ENCODE measurements at places on chromosomes 2 and 18.
A peak's percentile ranks its signal among the peaks of the same experiment; 100 is the strongest.

- no peaks in the 10 kb centered on the region for H3K36me3 ChIP-seq
- H3K4me3 ChIP-seq: no peak overlapping the region
- DNase-seq: no peak
- H3K27me3 ChIP-seq: peaks cover 10% of the 10 kb centered on the region
- no peak overlapping the region for H3K27ac ChIP-seq
Measured at GRCh38 chr18:9038277-9038871, 64.1 kb upstream of the NDUFV2 start.

- no peaks in the 10 kb centered on the region for H3K27me3 ChIP-seq
- peaks cover 3% of the 10 kb centered on the region for H3K36me3 ChIP-seq
- no peak overlapping the region for H3K4me3 ChIP-seq
- DNase-seq: no peak
- no peaks in the 10 kb centered on the region for H3K4me1 ChIP-seq
Measured at GRCh38 chr2:74316627-74317295, 26.5 kb downstream of the SLC4A5 start.

GRCh38 chr2:65267008-65267407 lies 39.4 kb downstream of the ACTR2 start:
- peaks cover 95% of the 10 kb centered on the region for H3K36me3 ChIP-seq
- H3K4me1 ChIP-seq: peaks cover 18% of the 10 kb centered on the region
- H3K27ac ChIP-seq: peak overlapping the region; percentile 8
- H3K27me3 ChIP-seq: no peaks in the 10 kb centered on the region

DNA sequence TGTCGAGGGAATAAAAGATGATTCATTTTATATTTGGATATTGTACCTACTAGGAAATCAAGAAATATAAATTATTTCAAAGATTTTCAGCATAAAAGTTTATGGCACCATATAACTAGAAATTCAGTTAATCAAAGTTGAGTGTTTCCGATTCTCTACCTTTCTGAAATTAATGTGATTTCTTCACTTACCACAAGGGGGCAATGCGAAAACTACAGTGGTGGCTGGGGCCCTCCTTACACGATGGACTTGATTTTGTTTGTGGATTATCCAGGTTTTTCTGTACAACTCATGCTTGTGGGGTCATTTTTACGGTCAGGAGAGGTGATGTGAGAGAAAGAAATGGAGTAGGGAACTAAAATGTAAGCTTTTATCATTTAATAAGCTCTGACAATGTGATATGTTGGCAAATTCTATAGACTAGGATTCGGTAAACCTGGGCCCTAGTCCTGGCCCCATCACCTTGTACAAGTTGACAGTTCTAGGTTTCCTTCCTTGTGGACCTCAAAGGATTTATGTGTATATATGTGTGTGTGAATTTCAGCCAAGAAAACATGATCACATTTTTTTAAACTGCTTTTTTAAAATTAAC lies 47.6 kb downstream of the G6PC2 start:
- H3K4me1 ChIP-seq: no peaks in the 10 kb centered on the region
- no peaks in the 10 kb centered on the region for H3K36me3 ChIP-seq
- H3K4me3 ChIP-seq: no peak overlapping the region
- H3K27ac ChIP-seq: no peak overlapping the region
- peak; percentile 6 for DNase-seq

DNA sequence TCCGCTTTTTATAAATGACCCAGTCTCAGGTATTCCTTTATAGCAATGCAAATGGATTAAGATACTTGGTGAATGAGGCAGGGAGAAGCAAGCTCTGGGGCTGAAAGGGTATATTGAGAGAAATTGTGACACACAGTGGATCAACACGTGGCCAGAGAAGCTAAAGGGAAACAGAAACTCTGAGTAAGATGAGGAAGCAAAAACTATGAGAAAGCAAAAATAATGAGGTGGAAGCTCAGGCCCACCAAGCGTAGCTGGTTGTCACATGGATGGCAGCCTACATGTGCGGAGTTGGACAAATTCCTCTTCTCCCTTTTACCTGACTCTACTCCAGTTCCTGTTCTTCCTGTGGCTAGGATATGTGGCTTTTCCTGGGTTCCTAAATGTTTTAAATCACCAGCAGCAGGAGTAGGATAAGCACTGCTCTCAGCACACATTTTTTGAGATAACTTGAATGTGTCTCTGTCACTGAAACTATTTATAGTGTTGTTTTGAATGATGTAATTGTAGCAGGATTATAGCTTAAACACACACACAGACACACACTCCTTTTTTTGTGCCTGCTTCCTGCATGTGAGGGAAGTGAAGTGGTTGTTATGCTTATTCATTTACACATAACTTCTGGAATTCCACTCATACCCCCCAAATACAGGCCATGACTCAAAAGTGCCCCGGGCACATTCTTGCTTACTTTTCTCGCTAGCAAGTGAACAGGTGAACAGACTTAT lies 30.1 kb upstream of the EPC2 start:
- no peaks in the 10 kb centered on the region for H3K27me3 ChIP-seq

DNA sequence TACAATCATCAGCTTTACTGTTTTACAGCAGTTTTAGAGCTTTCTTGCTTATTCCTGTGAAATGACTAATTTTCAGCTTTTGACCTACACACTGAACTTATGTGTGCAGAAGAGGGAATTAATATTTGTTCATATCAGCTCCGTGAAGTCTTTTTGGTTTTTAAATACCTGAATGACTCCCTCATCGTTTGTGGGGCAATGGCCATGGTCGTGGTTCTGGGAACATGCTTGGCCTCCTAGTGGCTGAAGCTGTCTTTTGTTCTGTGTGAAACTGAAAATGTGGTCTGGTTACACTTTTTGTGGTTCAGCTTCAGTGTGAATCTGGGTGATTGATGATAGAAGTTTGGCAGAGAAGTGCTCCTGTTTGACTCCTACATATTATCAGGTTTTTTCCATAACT lies 408.1 kb downstream of the THSD7B start:
- no peaks in the 10 kb centered on the region for H3K27me3 ChIP-seq
- no peak overlapping the region for H3K4me3 ChIP-seq
- H3K27ac ChIP-seq: no peak overlapping the region
- H3K4me1 ChIP-seq: no peaks in the 10 kb centered on the region
- DNase-seq: no peak
- H3K36me3 ChIP-seq: no peaks in the 10 kb centered on the region

DNA sequence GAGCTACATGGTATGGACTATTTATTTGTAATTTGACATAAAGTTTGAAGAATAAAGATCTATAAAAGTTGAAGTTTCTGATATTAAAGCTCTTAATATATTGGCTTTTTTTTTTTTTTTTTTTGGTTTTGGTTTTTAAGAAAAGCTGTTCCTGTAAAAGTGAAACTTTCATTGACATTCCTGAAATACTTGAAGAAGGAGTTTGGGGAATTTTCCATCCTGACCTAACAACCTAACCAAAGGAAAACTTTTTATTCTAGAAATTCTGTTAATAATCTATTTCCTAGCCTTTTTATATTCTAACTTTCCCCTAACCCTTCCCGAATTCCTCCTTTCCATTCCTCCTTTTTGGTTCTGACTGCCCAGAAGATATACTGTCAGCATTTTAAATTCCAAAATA lies 83.7 kb downstream of the ACSL3 start:
- no peak overlapping the region for H3K27ac ChIP-seq
- no peaks in the 10 kb centered on the region for H3K4me1 ChIP-seq
- no peak overlapping the region for H3K4me3 ChIP-seq
- DNase-seq: no peak
- H3K36me3 ChIP-seq: peaks cover 4% of the 10 kb centered on the region

- H3K27me3 ChIP-seq: no peaks in the 10 kb centered on the region
- H3K36me3 ChIP-seq: no peaks in the 10 kb centered on the region
- no peak for DNase-seq
- H3K4me3 ChIP-seq: no peak overlapping the region
- no peak overlapping the region for H3K27ac ChIP-seq
- H3K4me1 ChIP-seq: peaks cover 1% of the 10 kb centered on the region
Measured at GRCh38 chr2:3272761-3273160, 104.9 kb downstream of the EIPR1 start.

DNA sequence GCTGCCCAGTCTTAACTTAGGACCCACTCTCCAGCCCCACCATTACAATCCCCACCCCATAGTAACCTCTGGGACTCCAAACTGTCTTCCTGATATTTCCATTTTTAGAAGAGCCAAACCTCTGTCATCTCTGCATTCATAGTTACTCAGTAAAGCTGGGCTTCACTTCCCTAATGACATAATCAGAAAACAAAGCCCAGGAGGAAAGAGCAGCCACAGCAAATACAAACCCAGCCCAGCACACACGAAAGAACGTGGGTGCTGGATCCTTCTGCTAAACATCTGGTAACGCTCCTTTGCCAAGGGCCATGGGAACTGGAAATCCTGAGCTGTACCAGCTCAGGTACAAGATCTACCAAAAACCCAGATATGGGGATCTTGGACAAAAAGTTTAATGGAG lies 36.8 kb upstream of the RIOK3 start:
- no peak overlapping the region for H3K27ac ChIP-seq
- no peak for DNase-seq
- H3K4me3 ChIP-seq: no peak overlapping the region
- no peaks in the 10 kb centered on the region for H3K4me1 ChIP-seq

DNA sequence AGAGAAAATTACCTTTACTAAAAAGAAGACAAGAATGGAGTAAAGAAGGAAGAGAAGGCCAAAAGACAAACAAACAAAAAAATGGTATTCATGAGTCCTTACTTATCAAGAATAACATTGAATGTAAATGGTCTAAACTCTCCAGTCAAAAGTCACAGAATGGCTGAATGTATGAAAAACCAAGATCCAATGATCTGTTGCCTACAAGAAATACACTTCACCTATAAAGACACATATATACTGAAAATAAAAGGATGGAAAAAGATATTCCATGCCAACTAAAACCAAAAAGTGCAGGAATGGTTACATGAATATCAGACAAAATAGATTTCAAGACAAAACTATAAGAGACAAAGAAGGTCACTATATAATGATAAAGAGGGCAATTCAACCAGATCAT lies 65.0 kb upstream of the ASXL3 start:
- no peak overlapping the region for H3K27ac ChIP-seq
- no peak for DNase-seq

- H3K36me3 ChIP-seq: no peaks in the 10 kb centered on the region
- H3K27me3 ChIP-seq: peaks cover 7% of the 10 kb centered on the region
- H3K4me1 ChIP-seq: no peaks in the 10 kb centered on the region
- no peak overlapping the region for H3K4me3 ChIP-seq
- H3K27ac ChIP-seq: no peak overlapping the region
- DNase-seq: no peak
Measured at GRCh38 chr2:191991442-191991841, 144.6 kb upstream of the CAVIN2 start.

DNA sequence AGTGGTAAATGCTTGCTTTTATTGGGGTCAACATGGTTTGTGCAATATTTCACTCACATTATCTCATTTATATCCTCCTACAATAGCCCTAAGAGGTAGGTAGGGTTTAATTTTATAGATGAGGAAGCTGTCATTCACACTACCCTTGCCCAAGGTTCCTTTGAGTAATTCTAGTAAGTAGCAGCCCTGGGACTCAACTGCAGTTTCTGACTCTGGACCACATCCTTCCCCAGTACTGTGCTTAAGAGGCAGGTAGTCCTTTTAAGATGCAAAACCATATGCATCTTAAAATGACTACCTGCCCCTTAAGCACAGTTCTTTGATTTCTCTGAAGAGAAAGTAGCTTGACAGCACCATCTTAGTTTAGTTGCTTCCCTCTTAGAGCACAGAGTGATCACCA lies 15.7 kb upstream of the NT5C1B start:
- no peaks in the 10 kb centered on the region for H3K4me1 ChIP-seq
- H3K27me3 ChIP-seq: no peaks in the 10 kb centered on the region
- H3K4me3 ChIP-seq: no peak overlapping the region
- peaks cover 2% of the 10 kb centered on the region for H3K36me3 ChIP-seq

DNA sequence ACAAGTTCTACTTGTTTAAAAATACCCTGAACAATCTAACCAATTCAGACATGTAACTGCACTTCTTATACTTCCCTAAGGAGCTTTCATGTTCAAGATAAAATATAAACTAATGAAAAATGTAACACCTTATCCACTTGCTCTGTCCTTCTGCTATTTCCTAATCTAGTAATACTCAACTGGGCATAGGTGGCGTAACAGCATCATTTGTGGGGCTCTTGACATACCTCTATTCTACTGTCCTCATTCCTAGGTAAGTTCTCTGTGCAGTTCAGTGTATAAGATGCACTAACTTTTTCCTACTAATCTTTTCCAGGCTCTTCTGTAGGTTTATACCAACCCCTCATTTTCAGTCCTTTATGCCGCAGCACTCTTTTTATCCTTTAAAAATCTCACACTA lies 36.7 kb downstream of the PRKD3 start:
- H3K27me3 ChIP-seq: no peaks in the 10 kb centered on the region
- no peak overlapping the region for H3K27ac ChIP-seq
- H3K4me1 ChIP-seq: no peaks in the 10 kb centered on the region
- H3K4me3 ChIP-seq: no peak overlapping the region
- H3K36me3 ChIP-seq: peaks cover 46% of the 10 kb centered on the region

DNA sequence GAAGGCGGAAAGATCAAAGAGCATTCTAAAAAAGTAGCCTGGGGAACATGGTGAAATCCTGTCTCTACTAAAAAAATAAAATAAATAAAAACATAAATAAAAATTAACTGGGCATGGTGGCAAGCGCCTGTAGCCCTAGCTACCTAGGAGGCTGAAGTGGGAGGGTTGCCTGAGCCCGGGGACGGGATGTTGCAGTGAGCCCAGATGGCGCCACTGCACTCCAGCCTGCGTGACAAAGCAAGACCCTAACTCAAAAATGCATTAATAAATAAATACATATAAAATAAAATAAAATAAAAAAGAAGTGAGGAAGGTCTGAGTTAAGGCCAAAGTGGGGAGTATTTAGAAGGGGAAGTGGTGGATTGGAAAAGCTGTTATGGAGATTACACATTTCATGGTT lies 1.3 kb upstream of the PSMD14 start:
- H3K27ac ChIP-seq: no peak overlapping the region
- DNase-seq: no peak
- H3K4me3 ChIP-seq: peak overlapping the region; percentile 96
- H3K27me3 ChIP-seq: peaks cover 14% of the 10 kb centered on the region

GRCh38 chr2:28054916-28055315 lies 164.4 kb downstream of the BABAM2 start:
- no peak for DNase-seq
- H3K36me3 ChIP-seq: peaks cover 3% of the 10 kb centered on the region
- H3K4me3 ChIP-seq: no peak overlapping the region
- H3K27me3 ChIP-seq: no peaks in the 10 kb centered on the region

DNA sequence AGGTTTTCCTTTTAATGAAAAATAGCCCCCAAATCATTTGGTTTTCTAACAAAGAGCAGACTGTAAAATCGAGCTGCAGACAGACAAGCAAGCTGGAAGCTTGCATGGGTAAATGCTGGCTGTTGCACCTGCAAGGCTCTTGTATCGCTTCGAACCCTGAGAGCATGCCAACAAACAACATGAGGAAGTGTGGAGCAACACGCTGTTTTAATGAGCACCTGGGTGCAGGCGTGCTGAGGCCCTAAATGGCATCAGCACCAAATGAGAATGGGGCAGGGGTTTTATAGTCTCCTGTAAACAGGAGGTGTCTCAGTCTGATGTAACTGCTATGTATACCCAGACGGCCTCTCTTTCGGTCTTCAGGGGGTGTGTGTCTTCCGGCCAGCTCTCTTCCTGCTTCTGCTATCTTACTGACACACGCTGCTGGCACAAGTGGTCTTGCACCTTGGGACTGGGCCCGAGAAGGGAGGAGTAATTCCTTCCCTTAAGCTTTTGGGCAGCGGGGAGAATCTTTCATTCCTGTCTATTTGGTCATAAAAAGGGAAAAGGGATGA lies 31.9 kb upstream of the CDH2 start:
- no peak for DNase-seq
- no peaks in the 10 kb centered on the region for H3K27me3 ChIP-seq
- H3K27ac ChIP-seq: no peak overlapping the region
- no peaks in the 10 kb centered on the region for H3K4me1 ChIP-seq
- H3K4me3 ChIP-seq: no peak overlapping the region
- no peaks in the 10 kb centered on the region for H3K36me3 ChIP-seq
